Calu3 (cell line): ENCODE measurements at places on chromosomes 7 and 10. TPM values are rescaled to one million over a fixed set of nuclear protein-coding genes. Genes with fewer than 3 reads are reported as not detected.

The SORBS1 gene
- total RNA-seq: 2.8 and 4.0 TPM in 2 replicates

The AMPH gene
- total RNA-seq: not detected in 2 replicates

- no peak for DNase-seq
Measured at GRCh38 chr7:86970986-86971385, 88.5 kb downstream of the ELAPOR2 start.

GRCh38 chr7:124959676-124960075, 30.1 kb upstream of the POT1 start:
- DNase-seq: no peak

DNA sequence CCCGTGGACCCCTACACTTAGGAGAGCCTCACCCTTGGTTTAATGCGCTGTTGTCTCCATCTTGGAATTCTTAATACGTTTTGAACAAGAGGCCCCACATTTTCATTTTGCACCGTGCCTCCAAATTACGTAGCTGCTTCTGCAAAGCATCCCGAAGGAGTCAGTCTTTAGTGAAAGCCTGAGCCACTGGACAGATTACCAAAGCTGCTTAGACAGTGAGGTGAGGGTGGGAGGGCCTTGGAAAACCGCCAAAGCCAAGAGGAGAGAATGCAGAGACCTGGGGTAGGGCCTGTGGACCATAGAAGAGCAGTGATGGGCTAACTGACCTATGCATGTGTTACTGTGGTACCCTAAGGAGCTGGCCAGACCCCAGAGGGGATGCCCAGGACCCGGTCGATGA, 4.2 kb upstream of the TCAF1 start:
- DNase-seq: no peak

The HHEX gene
- total RNA-seq: 91.5 and 97.7 TPM in 2 replicates

The ZNF365 gene
- total RNA-seq: 4.0 and 4.3 TPM in 2 replicates

DNA sequence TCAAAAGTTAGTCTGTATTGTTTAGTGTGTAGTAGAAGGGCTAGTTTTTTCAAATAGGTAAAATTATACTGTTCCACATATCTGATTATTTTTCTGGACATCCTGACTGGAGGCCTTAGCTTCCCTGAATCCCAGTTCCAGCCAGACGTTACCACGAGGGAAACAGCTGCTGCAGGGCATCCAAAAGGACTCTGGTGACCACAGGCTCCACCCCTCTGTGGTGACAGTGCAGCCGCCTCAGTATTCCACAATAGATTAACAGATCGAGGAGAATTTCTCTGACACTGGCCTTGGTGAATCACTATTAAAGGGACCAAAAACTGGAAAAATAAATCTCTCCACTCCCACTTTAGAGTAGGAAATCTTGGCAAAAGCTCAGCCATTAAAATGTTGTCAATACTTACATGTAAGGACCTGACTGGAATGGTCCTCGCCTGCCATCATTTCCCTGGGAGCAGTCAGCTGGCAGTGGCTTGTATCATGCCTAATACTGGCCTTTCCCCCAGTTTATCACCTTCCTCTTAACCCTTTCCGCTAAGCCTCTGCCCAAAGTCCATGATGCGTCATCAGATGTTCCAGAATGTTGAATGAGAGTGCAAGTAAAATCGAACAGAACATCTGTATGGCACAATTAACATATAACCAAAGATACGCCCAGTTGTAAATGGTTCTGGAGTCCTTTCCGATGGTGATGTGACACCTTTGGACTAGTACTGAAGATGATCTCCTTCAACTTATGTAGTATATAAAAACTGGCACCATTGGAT, 31.6 kb downstream of the ENO4 start:
- DNase-seq: no peak

- no peak for DNase-seq
Measured at GRCh38 chr10:105953056-105953455, 1211.5 kb downstream of the SORCS1 start.

DNA sequence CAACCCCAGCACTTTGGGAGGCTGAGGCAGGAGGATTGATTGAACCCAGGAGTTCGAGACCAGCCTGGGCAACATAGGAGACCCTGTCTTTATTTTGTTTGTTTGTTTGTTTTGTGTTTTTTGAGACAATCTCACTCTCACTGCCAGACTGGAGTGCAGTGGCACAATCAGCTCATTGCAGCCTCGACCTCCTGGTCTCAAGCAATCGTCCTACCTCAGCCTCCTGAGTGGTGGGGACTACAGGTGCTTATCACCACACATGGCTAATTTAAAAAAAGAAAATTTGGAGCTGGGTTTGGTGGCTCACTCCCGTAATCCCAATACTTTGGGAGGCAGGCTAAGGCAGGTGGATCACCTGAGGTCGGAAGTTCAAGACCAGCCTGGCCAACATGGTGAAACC, 30.6 kb upstream of the CCL24 start:
- DNase-seq: no peak

The KCP gene
- total RNA-seq: 6.8 and 10.6 TPM in 2 replicates

DNA sequence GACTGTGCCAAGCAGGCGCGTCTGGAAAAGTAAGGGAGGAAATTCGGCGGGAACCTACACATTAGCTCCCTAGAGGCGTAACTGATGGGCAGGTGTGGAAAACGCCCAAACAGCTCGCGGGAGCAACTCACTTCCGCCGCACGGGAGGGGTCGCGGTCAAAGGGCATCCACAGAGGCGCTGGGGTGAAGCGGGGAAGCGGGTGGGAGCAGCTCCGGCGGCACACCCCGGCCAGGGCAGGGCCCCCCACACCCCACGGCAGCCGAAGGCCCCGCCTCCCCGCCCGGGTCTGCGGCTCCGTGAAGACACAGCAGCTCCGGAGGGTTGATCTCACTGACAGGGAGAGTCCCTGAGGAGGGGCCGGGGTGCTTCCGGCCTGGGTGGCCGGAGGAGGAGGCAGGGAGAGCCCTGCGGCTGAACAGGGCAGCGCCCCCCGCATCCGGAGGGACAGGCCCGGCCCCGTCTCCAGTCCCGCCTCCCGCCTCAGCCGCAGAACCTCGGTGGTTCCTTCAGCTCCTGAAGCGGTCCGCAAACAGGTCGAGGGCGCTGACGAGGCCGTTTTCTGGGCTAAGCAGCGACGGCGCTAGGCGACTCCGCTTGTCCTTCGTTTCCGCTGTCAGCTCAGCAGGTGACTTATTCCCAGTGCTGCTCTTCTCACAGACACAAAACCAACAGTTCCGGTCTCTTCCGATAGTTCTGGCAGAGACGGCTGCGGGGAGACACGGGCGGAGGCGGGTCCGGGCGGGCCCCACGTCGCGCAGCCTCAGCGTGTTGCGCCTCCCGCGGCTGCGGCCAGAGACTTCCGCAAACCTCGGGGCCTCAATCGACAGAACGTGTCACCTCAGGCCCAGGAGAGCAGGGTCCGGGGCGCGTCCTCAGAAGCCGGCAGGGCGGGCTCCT, 276.1 kb downstream of the DNAJB6 start:
- no peak for DNase-seq

The TAS2R3 gene
- 2.8 and 3.8 TPM in 2 replicates for total RNA-seq

The LRIT1 gene
- total RNA-seq: not detected in 2 replicates
